ENCODE measurements at places on chromosomes 16 and 17.
A peak's percentile ranks its signal among the peaks of the same experiment; 100 is the strongest.

- DNase-seq: no peak
Observed at GRCh38 chr17:8631554-8631877, 991 bp upstream of the MYH10 start.

- DNase-seq: no peak
Observed at GRCh38 chr17:61774724-61775123, 88.6 kb downstream of the BRIP1 start.

DNA sequence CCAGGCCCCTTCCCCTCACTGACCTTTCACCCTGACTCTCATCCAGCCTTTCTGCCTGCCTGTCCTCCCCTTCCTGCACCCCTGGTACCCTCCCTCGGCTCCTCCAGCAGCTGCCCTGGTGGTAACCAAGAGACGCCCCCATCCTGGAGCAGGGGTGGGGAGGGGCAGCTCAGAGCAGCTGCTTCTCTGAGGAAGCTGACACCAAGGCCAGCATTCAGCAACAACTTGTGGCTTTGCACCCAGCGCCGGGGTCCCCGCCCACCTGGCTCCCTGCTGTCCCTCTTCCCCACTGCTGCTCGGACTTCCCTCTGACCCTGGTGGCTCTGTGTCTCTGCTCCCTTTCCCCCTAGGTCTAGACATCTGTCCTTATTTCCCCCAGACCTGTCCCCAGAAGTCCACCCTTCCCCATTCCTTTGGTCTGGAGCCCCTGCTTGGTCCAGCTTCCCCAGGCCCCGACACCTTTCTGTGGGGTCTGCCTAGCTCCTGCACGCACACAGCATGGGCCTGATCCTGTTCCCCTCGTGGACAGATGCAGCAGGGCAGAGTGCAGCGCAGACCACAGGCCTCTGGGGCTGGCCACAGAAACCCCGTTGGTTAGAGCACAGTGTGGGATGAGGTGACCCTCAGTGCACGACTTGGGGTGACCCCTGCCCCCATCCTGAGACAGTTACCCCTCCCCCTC lies 1.2 kb upstream of the ATP2A1 start:
- no peak for DNase-seq

DNA sequence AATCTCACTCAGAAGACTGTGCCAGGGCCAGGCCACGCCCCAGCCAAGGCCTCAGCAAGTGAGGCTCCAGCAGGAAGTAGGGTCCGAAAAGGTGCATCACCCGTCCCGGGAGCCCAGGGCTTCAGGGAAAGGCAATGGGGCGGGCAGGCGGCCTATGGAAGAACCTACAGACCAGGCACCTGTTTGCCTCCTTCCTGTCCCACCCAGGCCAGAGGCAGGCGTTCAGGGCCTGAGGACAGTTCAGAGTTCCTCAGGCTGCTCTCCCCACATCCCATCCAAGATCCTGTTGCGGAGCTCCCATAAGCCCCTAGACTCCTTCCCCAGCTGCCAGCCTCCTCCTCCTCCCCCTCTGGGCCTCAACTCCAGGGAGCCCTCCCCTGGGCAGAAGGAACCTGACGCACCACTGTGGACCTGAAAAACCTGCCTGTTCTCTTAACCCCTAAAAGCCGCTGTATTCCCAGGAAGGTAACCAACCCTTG lies 2.3 kb downstream of the CLUH start:
- DNase-seq: no peak

DNA sequence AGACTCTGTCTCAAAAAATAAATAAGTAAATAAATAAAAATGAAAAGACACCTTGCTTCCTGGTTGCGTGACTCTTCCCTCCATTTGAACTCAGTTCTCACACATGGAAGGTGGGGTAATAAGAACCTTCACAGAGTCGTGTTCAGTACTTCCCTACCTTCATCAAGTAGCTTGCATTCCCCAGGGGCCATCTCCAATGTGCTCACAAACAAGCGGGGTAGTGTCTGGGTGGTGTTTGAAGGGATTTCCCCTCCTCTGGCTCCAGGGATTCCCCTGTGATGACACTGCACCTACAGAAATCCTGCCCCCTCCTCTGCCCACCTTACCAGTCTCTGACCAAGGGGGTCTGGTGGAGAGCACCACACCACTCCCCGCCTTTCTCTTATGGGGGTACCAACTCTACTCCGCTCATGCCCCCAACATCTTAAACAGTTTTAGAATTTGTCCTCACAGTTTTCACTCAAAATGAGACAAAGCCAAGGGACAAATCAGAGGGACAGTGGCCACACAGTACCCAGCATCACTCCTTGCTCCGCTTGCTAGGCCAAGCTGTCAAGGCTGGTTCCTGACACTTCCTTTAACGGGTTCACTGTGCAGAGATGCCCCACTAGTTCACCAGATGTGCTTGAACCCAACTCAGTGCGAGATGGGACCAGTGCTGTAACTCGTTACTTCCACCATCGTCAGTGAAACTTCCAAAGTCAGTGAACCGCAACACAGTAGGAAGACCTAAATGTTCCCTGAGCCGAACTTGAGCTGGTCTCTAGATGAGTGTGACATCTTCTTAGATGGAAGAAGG lies 69.1 kb downstream of the COPRS start:
- DNase-seq: no peak

DNA sequence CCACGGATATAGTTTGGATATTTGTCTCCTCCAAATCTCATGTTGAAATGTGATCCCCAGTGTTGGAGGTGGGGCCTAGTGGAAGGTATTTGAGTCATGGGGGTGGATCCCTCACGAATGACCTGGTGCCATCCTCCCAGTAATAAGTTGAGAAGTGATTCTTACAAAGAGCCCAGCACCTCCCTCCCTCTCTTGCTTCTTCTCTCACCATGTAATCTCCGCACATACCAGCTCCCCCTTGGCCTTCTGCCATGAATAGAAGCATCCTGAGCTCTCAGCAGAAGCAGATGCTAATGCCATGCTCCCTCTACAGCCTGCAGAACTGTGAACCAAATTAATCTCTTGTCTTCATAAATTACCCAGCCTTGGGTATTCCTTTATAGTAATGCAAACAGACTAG lies 41.9 kb upstream of the RBBP6 start:
- DNase-seq: peak; percentile 45

DNA sequence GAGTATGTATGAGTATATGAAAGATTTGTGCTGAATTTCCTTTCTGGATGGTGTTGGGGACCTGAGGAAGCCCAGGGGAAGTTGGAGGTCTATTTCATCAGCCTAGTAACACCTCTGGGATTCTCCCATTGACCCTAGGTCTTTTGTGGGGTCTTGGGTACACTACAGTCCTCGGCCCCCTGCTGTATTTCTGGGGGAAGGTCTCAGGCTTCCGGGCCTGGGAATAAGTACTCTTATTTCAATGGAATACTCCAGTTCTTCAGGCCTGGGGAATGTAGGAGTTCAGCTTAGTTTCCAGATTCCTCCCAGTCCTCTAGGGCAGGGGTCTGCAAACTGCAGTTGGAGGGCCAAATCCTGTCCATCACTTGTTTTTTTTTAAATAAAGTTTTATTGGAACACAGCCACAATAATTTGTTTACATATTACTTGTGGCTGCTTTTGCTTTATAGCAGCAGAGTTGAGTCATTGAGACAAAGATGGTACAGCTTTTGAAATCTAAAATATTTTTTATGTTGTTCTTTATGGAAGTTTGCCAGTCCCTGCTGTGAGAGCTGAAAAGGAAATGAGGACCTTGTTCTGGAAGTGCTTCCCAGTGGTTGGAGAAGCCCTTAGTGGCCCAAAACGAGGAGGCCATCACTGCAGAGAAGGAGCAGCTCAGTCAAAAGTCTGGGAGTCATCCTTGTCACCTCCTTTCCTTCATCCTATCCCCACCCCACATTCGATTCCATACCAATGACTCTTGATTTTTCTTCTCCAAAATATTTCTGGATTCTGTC lies 142.5 kb upstream of the HS3ST2 start:
- DNase-seq: no peak

All from RPMI7951 (cell line).